Naive thymus-derived CD8-positive, alpha-beta T cell (primary cell): ENCODE measurements at places on chromosomes 1 and 21.
A peak's percentile ranks its signal among the peaks of the same experiment; 100 is the strongest.

DNA sequence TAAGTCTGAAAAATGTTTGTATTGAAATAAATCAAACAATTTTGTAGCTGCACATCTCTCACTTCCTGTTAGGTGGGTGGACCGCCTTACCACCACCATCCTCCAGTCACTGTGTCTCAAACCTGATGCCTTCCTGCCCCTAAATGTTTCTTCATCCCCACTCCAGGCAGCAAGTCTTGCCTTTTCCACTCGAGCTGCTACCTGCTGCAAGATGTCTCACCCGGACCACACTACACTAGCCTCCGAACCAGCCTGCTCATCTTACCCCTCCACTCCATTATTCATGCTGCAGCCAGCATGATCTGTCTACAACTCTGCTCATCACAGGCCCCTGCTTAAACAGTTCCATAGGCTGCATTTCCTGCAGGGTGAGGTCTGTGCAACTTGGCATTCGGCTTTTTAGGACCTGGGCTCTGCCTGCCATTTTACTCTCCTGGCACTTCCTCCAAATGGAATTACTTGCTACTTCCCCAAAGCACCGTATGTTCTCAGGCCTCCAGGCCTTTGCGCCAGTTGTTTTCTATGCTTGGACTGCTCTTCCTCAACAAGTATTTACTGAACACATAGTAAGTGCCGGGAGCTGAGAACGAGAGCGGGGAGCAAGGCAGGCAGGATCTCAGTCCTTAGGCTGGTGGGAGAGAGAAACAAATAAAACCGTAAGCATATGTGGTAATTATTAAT is 5.2 kb upstream of the SF3A3 start:
- DNase-seq = no peak

GRCh38 chr1:214117780-214118179 is 130.0 kb downstream of the PROX1 start:
- no peak for DNase-seq

DNA sequence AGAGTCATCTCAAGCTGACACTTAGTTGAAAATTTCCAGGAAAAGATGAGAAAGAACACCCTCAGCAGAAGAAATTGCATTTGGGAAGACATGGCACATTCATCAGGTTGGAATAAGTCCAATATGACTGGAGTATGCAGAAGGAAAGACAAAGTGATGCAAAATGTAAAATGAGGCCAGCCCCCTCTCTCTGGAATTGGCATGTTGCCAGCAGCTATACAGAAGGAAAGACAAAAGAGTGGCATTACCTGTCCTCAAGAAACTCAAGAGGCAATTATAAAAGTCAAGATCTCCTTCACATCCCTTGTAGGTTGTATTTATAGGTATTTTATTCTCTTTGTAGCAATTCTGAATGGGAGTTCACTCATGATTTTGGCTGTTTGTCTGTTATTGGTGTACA is 426.3 kb downstream of the AGBL4 start:
- no peak for DNase-seq

GRCh38 chr1:12478612-12478985 is 139.4 kb downstream of the DHRS3 start:
- peak; percentile 17 for DNase-seq

GRCh38 chr1:170800812-170801211 is 134.5 kb upstream of the MROH9 start:
- DNase-seq = no peak

DNA sequence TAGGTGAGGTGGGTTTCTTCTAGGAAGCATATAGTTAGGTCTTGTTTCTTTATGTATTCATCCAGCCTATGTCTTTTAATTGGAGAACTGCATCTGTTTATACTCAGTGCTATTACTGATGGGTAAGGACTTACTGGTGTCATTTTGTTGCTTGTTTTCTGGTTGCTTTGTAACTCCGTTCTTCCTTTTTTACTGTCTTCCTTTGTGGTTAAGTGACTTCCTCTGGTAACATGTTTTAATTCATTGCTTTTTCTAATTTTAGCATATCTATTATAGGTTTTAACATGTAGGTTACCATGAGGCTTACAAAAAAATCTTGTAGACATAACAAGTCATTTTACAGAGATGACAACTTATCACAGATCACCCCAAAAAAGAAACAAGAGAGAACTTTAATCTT is 160.8 kb downstream of the VAV3 start:
- peak; percentile 46 for DNase-seq

GRCh38 chr1:12174924-12175810 is 8.4 kb downstream of the TNFRSF1B start:
- DNase-seq = no peak

DNA sequence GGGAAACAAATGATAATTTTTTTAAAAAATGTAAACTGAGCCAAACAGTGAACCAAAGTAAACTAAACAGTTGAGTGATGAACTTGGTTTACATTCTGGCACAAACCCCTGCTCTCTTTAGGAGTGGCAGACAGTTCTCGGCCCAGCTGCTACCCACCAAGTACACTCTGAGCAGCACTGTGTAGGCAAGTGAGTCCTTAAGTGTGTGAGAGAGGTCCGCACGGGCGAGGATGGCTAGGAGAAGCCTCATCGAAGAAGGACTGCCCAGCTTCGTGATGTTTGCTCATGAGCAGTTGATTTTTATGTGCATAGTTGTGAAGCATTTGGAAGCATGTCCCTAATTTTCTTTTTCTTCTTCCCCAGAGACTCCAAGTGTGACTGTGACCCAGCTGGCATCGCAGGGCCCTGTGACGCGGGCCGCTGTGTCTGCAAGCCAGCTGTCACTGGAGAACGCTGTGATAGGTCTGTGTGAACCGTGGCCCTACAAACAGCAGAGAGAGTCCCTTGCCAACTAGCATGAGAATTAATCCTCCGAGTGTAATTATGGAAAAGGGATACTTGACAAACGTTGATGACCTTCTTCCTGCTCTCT is 32.1 kb downstream of the LAMC2 start:
- DNase-seq = no peak

- no peak for DNase-seq
Observed at GRCh38 chr1:170521818-170522217, 10.1 kb upstream of the GORAB start.

- no peak for DNase-seq
Observed at GRCh38 chr21:46409641-46410406, 48.9 kb upstream of the DIP2A start.
